ENCODE measurements at places on chromosomes 12 and 14.

DNA sequence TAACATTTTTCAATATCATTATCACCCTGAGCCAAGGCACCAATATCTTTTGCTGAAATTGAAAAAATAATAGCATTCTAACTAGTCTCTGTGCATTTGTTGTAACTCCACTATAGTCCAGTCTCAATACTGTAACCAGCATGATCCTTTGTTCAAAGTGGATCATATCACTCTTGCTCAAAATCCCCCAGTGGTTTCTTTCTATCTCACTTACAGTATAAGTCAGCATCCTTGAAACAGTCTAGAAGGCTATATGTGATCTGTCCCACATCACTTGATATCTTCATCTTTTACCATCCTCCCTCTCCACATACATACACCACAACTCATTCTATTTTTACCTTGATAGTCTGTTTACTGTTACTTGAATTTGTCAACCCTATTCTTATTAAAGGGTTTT lies 435.7 kb downstream of the CCER1 start:
- no peak for DNase-seq

- no peak for DNase-seq
Observed at GRCh38 chr14:23646648-23647549, 10.7 kb downstream of the DHRS2 start.

DNA sequence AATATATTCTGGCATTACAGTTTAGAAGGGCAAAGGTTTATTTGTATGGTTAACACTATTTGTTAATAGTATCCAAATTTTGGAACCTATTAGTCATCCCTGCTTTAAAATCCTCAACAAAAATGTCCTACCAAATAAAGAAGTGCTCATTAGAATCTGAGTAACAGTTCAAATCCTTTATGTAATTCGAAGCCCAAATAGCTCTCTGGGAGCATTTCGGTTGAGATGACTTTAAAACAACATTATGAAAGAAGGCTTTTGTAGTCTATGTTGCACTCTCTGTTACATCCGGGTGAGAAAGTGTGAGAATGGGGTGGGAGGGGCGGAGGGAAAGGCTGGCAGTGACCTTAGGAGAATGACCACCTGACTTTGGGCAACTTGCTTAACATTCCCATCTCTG lies 59.7 kb downstream of the SLC38A1 start:
- no peak for DNase-seq

DNA sequence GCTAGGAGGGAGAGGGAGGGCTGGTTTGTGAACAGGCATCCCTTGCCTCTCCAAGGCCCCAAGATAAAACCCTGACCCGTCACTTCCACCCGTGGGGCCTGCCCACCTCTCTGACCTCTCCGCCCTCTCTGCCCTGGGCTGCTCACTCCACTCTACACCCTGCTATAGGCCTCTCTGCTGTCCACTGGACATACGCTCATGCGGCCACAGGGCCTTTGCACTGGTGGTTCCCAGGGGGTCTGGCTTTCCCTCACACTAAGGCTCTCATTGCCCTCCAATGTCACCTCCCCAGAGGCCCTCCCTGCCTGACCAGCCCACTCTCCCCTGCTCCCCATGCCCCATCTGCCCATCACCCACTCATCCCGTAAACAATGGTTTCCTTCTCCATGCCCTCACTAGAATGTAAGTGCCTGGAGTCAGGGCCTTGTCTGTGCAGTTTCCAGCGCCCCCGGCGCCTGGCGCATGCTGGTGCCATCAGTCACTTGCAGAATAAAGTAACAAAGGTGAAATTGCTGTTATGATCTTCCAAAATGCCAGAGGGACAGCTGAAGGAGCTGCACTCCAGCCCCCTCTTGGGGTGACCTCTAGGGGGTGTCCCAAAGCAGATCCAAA lies 73.6 kb downstream of the RFLNA start:
- DNase-seq = no peak

GRCh38 chr14:91223028-91223783 lies 21.3 kb downstream of the GPR68 start:
- DNase-seq = no peak

GRCh38 chr12:56118688-56119357 lies 757 bp downstream of the ZC3H10 start:
- no peak for DNase-seq

- DNase-seq = no peak
Observed at GRCh38 chr14:24463884-24464785, 21.6 kb upstream of the SDR39U1 start.

DNA sequence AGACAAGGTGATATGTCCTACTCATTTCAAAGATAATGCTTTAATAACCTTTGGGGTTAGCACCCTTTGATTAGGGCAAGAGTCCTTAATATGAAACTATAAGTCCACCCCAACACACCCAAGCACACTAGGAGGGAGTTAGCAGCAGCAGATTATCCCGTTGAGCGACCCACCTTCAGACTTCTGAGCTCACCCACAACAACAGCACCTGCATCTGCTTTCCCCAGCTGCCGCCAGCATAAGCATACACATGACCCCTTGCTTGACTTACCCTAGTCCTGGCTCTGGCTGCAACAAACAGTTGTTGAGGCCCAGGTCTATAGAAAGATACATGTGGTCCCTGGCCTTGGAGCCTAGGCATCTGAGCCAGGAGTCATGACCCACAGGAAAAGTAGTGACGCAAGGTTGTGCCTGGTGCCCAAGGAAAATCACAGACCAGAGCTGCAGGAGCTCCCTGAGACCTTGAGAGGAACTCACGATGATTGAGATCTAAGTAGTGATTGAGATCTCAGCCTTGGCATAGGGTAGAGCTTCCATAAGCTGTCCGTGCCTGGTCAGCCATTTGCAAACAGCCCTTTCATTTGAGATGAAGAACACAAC lies 19.0 kb downstream of the ZDHHC22 start:
- no peak for DNase-seq

DNA sequence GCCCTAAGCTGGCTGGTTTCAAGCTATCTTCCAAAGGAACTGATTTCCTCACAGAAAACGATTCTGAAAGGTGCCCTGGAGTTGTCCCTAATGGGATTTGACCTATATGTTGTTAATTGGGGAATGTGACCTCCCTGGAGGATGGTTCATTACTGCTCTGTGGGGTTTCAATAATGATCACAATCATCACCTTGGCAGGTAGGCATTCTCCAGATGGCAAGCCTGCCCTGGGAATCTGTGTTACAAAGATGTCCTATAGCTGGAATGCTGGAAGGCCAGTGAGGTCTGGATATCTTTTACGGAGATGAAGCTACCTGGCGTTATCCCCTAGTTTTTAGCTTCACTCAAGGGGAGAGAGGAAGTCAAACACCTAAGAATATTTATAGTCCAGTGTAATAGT lies 167.6 kb downstream of the TTC8 start:
- no peak for DNase-seq

DNA sequence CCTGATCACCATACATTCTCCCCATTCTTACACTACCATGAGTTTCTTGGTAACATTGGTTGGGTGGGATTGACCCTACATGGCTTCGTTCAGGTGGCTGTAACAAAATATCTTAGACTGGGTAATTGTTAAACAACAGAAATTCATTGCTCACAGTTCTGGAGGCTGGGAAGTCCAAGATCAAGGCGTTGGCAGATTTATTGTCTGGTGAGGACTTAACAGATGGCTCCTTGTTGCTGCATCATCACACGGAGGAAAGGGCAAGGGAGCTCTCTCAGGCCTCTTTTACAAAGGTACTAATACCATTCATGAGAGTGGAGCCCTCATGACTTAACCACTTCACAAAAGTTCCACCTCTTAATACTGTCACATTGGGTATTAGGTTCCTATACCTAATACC lies 116.7 kb upstream of the EGLN3 start:
- DNase-seq = no peak

- no peak for DNase-seq
Observed at GRCh38 chr14:51818748-51819380, 41.5 kb upstream of the GNG2 start.

DNA sequence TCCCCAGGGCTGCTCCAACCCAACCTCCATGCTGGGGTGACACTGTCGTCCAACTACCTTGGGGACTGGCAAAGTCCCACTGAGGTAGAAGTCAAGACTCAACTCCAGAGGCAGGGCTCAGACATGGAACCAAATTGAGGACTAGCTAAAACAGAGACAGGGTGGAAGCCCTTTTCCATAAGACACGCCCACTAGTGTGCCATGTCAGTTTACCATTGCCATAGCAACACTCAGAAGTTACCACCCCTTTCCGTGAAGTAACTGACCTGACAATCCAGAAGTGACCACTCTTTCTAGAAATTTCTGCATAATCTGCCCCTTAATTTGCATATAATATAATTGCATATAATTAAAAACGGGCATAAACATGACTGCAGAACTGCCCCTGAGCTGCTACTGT lies 409.6 kb downstream of the MED13L start:
- no peak for DNase-seq

GRCh38 chr12:18139989-18140596 lies 50.1 kb upstream of the RERGL start:
- no peak for DNase-seq

GRCh38 chr12:61915420-61915819 lies 344.8 kb upstream of the USP15 start:
- DNase-seq = no peak

DNA sequence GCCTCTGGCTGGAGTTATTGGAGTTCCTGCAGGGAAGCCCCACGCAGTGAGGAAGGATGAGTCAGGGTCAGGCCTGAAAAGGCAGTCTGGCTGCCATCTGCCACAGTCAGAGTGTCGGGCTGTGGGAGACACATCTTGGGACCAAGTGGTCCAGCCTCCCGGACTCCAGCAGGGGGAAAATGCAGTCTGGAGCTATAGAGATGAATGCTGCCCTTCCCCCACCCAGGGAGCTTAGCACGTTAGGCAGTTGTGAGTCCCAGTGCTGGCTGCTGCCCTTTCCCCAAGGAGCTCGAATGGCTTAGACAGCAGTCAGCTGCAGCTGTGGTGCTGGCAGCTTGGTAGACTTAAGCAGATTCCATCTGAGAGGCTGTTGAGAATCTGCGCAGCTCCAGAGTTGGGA lies 8.2 kb upstream of the NTS start:
- DNase-seq = no peak

GRCh38 chr12:95130096-95130495 lies 56.7 kb upstream of the NR2C1 start:
- DNase-seq = no peak

GRCh38 chr12:93115198-93115601 lies 186.1 kb upstream of the EEA1 start:
- DNase-seq = no peak

- DNase-seq = no peak
Observed at GRCh38 chr12:82648259-82648909, 38.3 kb upstream of the TMTC2 start.

DNA sequence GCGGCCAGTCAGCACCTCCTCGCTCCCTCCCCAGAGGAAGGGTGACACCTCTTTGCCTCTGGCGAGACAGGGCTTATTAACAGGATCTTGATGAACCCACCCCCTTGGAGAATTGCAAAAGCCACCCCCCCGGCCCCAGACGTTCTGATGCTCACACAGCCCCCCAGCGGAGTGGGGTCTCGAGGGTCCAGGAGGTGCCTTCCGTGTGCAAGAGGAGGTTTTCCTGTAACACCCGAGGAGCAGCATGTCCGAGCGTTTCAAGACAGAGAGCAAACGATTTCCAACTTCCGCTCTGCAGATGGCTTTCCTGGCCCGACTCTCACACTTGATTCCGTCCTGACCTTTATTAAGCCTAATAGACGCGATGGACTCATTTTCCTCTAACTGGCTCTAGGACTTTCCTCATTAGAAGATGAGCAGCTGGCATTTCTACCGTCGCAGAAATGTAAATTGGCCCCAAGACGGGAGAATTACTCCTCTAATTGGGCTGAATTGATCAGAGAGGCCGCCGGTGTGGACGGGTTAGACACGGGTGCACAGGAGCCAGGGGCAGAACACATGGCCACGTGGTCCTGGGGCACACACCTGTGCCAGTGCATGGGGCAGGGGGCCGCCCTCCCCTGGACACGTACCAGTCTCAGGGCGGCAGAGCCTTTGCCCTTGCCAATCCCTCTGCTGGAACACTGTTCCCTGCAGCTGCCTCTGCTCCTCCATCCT lies 84.4 kb downstream of the NOC4L start:
- DNase-seq = no peak

DNA sequence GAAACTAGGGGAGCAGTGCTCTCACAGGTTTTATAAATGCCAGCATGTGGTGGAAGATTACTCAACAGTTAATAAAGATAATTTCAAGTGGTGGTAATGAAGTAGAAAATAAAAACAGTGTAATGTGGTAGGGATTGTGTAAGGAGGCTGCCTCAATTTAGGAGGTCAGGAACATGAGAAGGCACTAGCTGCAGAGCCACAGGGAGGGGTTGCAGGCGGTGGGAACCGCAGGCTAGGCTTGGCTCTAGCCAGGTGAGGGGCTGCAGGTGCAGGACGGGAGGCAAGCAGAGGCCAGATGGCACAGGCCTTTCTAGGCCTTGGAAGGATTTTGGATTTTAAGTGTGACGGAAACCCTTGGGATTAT lies 768 bp downstream of the METTL25 start:
- no peak for DNase-seq

DNA sequence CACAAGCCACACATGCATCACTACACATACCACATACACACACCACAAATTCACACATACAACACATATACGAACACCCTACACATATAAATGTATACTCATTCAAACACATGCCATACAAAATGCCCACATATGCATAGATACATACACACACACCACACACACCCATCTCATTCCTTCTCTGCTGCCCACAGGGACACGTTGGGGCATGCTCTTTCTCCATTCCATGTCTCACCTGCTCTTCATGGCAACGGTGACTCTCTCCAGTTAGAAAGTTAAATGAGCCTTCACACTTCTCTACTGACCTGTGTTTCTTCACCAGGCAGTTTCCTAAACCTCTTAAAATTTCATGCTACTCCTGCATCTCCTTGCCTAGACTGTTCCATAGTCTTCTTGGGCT lies 1194.8 kb downstream of the BCL11B start:
- DNase-seq = no peak

DNA sequence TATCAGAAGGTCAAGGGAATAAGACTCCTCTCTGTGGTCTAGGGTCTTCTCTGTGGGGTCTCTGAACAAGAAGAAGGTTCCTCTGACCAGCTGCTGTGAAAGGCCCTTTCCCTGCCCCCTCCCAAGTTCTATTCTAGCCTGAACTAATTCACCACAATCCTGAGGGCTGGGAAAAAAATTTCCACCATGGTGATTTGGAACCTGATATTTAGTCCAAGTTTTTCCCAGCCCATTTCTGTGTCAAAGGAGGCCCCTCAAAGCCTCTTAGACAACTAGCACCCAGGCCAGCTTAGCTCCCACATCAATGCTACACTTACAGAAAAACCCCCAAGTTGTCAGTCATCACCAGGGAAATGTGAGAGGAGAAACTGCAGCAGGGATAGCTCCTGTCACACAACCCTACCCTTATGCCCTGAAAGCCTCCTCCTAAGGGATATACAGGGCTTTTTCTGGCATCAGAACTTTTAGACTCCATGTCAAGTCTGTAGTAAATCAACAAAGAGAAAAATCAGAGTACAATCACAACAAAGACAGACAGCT lies 4.5 kb downstream of the FMNL3 start:
- no peak for DNase-seq

DNA sequence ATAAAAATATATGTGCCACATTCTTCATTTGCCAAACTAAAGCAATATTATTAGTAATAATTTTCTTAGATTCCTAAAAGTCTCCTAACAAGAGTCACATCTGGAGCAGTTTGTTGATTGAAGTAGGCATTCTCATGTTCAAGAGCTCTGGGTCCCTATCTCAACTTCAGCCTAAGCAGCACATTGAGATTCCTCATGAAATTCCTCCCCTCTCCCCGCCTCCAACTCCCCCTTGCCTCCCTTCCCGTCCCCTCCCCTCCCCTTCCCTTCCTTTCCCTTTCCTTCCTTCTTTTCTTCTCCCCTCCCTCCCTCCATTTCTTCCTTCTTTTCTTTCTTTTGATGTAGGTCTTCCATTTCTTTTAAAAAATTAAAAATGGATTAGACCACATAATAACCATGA lies 48.7 kb upstream of the NAV3 start:
- DNase-seq = no peak

- DNase-seq = peak; percentile 75
Observed at GRCh38 chr14:77580964-77581505, 35.4 kb downstream of the SPTLC2 start.

Measured in GM13976 (cell line).